CD8-positive, alpha-beta memory T cell (primary cell): ENCODE measurements at places on chromosomes 6 and 20.

GRCh38 chr20:24995741-24996448, 3.3 kb upstream of the APMAP start:
- DNase-seq, result no peak

DNA sequence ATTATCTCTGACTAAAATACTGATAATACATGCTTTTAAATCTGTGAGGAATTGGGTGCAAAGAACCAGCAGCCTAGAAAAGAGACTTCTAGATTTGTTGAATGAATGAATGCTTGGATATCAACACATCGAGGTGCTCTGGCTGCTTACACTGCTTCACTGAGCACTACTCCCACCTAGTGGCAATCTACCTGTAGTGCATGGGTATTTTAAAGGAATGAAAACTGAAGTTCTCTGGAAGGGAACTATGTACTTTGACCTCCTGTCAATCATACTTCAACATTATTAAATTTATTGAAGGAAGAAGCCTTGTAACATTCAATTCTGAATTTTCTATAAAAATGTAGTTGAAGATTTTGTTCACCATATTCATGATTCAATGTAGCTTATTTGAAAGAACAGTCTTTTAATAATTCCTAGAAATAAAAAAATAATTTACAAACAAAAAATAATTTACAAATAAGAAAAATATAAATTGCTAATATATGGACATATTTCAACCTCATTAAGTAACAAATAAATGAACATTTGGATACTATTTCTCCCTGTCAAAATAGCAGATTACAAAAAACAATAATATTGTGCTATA, 111.2 kb upstream of the MMS22L start:
- peak; percentile 42 for DNase-seq

DNA sequence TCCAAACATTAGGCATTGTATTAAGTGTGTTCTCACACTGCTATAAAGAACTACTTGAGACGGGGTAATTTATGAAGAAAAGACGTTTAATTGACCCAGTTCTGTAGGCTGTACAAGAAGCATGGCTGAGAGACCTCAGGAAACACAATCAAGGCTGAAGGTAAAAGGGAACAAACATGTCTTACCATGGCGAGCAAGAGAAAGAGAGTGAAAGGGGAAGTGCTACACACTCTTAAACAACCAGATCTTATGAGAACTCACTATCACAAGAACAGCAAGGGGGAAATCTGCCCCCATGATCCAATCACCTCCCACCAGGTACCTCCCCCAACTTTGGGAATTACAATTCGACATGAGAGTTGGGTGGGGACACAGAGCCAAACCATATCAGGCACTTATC, 86.6 kb upstream of the TOP1 start:
- DNase-seq, result no peak

- DNase-seq, result no peak
These were observed 126.2 kb downstream of the PTPRK start for GRCh38 chr6:128394167-128394566.

DNA sequence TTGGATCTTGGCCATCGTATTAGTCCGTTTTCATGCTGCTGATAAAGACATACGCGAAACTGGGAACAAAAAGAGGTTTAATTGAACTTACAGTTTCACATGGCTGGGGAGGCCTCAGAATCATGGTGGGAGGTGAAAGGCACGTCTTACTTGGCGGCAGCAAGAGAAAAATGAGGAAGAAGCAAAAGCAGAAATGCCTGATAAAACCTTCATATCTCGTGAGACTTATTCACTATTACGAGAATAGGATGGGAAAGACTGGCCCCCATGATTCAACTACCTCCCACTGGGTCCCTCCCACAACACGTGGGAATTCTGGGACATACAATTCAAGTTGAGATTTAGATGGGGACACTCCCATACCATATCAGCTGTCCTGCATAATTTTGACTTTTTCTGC, 20.1 kb upstream of the REPS1 start:
- no peak for DNase-seq

DNA sequence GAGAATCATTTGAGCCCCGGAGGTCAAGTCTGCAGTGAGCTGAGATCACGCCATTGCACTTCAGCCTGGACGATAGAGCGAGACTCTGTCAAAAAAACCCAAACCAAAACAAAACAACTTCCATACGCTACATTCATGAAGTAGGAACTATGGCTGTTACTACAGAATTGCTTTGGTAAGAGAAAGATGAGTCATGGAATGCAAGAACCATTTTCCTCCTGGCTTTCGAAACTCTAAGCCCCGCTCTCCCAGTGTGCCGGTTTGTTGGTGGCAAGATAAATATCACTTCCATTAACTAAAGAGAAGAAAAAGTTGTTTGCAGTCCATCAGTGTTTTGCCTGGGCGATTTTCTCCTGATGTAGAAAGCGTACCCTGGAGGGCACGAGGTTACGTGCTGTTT, 61.3 kb downstream of the ZDHHC14 start:
- DNase-seq, result no peak

GRCh38 chr6:37501632-37502491, 2.2 kb upstream of the CCDC167 start:
- DNase-seq, result peak; percentile 67

GRCh38 chr6:65627015-65627414, 80.0 kb downstream of the EYS start:
- DNase-seq, result no peak
